Suppressor macrophage (primary cell): ENCODE measurements at places on chromosomes 4 and X.

GRCh38 chr4:175234162-175234561 is 316.0 kb downstream of the ADAM29 start:
- DNase-seq, result no peak

DNA sequence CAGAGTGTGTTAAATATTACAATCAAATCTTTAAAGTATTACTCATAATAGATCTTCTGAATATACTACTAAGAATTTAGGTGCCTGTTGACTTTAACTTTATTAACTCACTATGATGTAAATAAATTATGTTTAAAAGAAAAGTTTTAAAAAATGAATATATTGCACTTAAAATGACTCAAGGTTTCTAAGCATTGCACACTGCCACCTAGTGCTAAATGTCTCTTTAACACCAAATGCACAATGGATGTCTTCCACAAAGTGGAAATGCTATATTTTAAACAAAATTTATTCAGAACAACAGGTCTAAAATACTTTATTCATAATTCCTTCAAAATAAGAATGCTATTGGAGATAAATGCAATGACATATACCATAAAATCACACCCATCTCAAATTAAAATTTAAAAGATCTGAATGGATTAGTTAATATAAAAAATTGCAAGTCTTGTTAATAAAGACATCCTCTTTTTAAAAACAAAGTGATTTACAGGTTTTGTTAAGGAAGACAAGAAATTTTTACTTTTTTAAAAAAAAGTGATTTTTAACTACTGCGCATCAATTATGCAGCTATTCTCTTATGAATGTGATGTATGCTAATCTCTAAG is 5.5 kb downstream of the INPP4B start:
- DNase-seq, result peak; percentile 69

DNA sequence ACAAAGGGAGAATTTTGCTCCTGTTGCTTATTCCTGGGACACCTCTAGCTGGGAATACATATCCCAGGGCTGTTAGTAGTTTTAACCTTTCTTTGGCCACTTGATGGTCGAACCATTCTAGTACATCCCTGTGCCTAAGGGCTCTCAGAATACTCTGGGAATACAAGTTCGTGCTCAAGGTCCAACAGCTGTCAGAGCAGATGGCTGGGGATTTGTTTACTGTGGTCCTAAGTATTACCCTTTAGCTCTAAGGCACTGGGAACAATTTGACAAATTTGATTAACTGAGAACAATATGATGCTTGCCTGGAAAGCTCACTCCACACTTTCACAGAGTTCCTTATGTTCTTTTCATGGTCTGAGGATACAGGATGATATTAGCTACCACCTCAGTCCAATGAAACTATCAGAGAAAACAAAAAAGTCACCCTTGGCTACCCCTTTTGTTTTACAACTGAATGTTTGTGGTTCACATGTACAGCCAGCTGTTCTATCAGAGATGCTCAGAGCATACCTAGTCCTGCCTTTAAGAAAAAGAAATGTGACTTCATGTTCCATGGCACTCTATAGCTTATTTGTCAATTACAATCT is 47.4 kb upstream of the PHOX2B start:
- no peak for DNase-seq

DNA sequence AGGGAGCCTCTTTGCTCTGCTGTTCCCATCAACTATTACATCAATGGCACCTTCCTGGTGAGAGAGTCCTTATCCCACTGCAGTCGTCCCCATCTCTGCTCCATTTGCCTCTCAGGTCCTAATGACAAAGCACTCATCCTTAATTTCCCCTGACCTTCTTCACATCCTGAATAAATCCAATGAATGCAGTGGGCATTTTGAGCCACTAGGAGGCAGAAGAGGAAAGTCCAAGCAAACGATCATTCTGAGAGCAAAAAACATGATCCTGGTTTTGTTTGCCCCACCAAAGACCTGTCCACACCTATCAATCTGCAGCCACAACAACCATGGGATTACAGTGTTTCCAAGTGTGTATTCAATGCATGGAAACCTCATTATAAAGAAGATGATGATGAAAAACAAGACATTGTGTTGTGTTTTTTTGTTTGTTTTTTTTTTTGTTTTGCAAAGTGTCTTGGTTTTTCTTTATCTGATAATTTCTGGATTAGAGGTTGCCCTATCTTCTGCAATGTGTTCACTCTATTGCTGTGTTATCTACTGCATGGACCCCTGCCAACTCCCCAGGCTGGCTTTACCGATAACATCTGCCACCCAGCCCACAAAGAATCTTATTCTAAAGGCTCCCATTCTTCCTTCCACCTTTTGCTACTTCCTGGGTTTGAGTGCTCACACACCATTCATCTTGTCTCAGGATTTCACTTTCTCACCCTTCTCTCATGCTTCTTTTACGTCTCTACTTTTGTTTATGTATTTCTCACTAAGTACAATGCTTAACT is 207.2 kb downstream of the NLGN4X start:
- DNase-seq, result peak; percentile 34

DNA sequence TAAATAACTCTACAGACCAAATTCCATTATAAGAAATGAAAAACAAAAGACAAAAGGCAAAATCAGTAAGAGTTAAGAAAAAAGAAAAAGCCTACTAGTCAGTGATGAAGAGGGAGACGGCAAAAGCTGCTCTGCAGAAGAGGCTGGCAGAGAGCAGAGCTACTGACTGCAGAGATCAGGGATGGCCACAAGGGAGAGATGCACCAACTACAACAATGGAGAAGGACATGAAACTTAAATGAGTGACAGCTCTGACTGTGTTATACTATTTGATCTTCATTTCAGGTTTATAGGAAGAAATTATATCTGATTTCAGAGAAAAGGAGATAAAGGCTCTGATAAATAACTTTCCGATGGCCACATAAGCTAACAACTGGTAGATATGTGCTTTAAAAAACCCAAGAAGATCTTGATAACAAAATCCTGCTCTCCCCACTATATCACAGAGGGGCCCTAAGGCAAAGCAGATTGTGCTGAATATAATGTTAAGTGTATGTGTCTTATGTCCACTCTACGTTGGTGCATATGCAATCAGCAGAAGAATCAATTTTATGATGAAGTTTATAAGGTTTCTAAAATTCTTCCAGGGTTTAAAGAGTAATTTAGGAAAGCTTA is 58.4 kb upstream of the COX18 start:
- peak; percentile 26 for DNase-seq

DNA sequence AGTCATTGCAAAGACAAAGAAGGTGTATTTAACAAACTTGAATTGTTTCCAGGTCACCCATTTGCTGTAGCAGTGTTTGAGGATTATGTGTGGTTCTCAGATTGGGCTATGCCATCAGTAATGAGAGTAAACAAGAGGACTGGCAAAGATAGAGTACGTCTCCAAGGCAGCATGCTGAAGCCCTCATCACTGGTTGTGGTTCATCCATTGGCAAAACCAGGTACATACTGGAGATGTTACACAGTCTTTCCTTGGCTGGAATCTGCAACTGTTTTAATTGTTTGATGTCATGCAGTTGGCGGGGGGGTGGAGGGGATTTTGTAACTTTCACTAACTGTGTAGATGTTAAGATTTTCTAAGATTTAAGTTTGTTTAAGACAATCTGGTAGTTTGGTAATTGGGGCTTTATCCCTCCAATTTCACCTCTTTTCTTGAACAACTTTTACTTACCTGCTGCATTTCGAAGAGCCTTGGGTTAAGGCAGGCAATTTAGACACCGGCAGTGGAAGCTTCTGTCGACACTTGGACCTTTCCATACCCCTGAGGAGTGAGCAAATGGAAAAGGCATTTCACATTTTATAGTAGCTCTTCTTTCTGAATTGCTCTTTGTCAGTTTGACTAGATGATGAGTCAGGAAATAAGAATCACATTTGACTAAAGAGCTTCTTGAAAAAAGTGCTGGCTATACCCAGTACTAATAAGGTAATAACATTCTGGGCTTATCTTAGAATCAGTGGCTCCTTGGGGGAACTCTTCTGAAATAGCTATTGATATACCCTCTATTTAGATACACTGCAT is 67.4 kb downstream of the EGF start:
- no peak for DNase-seq
